Activated CD8-positive, alpha-beta memory T cell treated with anti-CD3 and anti-CD28 coated beads for 1 hour (primary cell): ENCODE measurements at places on chromosomes 2 and 18.

DNA sequence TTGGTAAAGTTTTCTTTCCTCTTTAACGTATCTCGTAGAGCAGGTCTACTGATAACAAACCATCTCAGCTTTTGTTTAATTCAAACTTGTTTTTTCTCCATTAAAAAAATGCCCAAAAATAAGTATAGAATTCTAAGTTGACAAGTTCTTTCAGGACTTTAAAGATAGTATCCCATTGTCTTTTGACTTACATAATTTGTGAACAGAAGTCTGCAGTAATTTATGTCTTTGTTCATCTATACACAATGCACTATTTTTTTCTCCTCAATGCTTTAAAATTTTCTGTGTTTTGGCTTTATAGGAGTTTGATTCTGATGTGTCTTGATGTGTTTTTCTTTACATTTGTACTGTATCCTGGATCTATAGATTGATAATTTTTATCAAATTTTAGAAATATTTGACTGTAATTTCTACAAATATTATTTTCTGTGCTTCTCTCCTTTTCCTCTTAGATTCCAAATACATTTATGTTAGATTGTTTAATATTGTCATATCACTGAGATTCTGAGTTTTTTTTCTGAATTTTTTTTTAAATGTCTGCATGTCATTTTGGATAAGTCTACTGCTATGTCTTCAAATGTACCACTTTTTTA lies 143.3 kb downstream of the FTCDNL1 start:
- DNase-seq = no peak

GRCh38 chr2:168699844-168700417 lies 102.5 kb upstream of the NOSTRIN start:
- DNase-seq = no peak

- no peak for DNase-seq
These were observed 102.0 kb downstream of the DCDC2C start for GRCh38 chr2:3805201-3805939.

- no peak for DNase-seq
These were observed 24.1 kb upstream of the NFATC1 start for GRCh38 chr18:79371561-79372121.

DNA sequence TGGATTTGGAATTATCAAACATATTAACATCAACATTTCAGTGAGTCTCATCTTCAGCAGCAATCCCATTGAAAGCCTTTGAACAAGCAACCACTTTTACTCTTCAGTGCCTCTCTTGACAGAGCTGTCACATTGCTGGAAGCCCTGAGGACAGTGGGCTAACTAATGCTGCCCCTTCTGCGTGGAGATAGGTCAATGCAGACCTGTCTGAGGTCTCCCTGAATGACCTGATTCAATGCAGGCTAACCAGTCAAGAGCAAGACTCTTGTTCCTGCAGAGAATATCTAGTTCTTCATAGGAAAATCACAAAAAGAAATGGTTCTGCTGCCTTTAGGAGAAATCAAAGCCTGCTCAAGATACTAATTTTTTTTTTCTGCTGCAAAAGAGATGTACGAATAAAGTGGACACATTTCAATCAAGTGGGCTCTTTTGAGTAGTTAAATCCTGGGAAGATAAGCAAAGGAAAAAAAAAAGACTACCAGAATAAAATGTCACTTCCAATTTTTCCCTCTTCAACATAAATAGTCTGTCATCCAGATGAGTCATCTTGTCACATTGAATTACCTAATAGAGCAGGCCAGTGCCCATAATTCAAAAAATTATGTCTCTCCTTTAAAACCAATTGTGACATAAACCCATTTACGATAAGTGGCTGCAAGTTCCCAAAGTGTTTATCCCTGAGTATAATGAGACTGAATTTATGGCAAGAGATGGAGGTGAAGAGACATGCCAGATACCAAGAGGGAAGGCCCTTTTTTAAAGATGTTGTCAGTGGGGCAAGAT lies 1269.0 kb upstream of the DDX18 start:
- no peak for DNase-seq

- no peak for DNase-seq
These were observed 726.0 kb downstream of the ERBB4 start for GRCh38 chr2:211812587-211812986.

- DNase-seq = no peak
These were observed 21.3 kb downstream of the SCN1A start for GRCh38 chr2:166106431-166107015.

DNA sequence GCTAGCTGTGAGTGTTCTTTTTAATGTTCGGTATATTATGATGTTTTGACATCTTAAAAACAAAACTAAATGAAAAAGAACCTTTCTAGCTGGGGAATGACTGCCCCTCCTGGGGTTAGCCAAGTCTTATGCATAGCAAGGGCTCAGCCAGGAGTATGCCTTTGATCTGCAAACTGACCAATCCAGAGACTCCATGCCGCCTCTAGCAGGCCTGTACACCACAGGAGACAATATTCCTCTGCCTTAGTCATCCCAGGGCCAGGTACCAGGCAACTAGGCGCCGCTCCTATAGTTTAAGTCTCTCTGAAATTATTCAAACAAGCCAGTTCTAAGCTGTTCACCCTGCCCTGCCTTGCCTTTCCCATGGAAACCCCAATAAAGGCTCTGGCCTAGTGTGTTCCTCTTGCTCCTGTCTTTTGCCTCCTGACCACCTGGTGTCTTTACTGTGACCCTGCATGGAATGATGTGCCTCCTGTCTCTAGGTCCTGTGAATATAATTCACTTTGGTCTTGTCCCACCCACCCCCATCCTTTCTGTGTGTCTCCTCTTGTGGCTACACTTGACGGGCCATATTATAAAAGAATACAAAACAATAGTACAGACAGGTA lies 52.0 kb upstream of the CHN1 start:
- DNase-seq = no peak
